ENCODE measurements at places on chromosomes 5 and 9. TPM values are rescaled to one million over a fixed set of nuclear protein-coding genes. Genes with fewer than 3 reads are reported as not detected.
A peak's percentile ranks its signal among the peaks of the same experiment; 100 is the strongest.

IFNA13 gene
- not detected for total RNA-seq

CDC20B gene
- 1.4 TPM for total RNA-seq

CTXN3 gene
- total RNA-seq, result not detected

GRCh38 chr9:89756891-89757537, 152.2 kb downstream of the GADD45G start:
- DNase-seq, result no peak

DNA sequence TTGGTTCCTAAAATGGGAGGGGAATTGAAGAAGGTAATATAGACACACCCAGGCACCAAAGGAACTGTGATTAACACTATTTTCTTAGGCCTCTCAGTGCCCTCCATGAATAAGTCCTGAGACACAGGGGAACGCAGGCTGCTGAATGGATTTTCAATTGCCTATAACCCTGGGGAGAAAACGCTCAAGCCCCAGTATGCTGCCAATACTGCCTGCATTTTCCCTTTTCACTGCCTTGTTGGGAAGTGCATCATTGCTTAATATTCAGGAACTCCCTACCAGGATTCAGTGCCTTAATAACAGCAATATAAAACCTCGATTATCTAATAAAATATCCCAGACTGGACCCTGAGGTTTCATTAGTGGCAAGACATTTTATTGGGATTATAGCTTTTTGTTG, 25.4 kb downstream of the APBA1 start:
- DNase-seq, result no peak

- DNase-seq, result no peak
These were observed 29.0 kb downstream of the TXNDC8 start for GRCh38 chr9:110308633-110309038.

- DNase-seq, result peak; percentile 79
These were observed 8.9 kb downstream of the ARAP3 start for GRCh38 chr5:141672841-141673813.

DNA sequence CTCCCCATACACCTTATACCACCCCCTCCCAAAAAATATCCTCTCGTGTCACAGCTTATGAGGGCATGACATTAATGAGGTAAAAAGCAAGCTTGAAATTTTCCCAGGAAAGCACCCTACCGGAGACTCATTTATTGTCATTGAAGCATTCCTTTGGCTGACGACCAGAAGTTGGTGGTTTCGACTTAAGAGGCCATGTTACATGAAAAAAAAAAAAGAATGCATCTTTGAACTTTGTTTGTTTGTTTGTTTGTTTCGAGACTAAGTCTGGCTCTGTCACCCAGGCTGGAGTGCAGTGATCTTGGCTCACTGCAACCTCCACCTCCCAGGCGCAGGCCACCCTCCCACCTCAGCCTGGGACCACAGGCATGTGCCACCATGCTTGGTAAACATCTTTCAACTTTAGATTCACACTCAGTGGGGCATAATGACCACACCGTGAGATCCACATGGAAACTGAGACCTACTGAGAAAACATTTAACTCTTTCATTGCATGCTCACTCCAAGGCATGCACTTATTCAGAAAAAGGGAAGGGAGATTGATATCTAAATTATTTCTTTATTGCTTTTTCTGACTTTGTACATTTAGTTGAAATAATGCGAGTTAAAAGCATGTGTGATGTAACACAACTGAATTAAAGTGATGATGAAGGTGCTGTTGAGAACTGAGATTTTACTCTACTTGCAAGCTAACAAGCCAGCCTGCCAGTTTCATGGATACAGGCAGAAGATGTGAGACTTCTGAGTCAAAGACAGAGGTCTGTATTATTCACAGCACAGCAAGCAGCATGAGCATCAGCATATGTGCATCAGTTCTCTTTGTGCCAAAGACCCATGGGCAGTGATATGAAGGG, 5.1 kb upstream of the RAB14 start:
- no peak for DNase-seq
